ENCODE measurements at places on chromosomes 6 and 20.

- DNase-seq, result no peak
Observed at GRCh38 chr6:106886081-106886843, 88.3 kb downstream of the CD24 start.

GRCh38 chr6:117561128-117561527 is 41.2 kb downstream of the GOPC start:
- no peak for DNase-seq

GRCh38 chr20:64086801-64087200 is 2.6 kb upstream of the LKAAEAR1 start:
- no peak for DNase-seq

GRCh38 chr6:2378891-2379652 is 133.7 kb upstream of the GMDS start:
- no peak for DNase-seq

DNA sequence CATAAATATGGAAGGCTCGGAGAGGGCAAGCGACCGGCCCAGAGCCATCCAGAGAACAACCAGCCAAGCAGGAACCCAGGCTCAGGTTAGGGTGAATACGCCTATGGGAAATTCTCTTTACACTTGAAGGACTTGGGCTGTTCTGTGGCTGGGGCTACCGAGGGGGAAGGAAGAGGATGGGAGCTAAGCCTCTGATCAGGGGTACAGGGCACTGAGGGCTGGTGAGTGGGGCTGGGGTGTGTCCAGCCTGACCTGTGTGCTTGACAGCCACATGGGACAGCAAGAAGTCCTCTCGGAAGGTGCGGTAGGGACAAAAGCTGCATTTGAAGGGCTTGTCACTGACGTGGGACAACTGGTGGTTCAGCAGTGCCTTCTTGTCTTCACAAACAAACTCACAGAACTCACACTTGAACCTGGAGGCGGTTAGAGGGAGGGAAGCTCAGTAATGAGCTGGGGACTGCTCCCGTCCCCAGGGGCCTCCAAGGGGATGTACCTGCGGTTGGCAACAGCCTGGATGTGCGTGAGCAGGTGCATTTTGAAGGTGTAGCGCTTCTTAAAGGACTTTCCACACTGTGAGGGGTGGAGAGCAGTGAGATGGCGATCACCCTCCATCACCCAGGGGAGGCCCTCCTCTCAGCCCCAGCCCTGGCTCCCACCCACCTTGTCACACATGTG is 11.9 kb downstream of the ZNF335 start:
- DNase-seq, result no peak

- no peak for DNase-seq
Observed at GRCh38 chr20:17044891-17045290, 181.9 kb upstream of the PCSK2 start.

DNA sequence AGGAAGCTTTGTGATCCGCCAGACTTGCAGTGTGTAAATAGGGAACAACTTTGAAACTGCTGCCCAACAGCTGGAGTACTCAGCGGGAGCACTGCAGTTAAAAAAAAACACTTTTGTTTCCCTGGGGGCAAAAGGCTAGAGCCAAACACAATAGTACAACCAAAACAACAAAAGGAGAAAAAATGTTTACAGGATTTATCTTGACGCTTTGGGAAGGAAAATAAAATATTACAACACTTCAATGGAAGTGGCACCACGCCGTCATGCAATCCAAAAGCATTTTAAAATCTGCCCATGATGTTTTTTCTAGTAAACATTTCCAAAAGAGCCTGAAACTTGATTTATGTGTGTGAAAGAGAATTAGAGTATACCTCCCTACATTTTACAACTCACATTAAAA is 26.0 kb downstream of the PTPRK start:
- no peak for DNase-seq

DNA sequence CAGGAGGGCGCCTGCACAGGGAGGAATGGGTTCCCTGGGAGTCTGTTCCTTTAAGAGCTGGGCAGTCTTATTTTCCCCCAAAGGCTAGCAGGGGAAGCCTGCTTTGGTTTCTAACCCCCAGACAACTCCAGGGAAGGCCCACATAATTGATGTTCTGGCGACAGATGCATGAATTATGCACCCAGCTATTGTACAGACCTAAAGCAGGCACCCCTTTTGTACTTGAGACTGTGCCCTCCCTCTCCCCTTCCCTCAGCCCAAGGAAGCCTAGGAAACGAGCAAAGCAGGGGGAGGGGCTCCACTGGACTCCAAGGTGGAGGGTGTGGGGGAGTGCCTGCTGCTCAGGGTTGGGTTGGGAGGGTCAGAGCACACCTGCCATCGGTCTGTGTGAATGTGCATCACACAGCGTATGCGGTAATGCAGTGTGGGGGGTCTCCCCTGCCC is 102.1 kb downstream of the KCNB1 start:
- no peak for DNase-seq

- DNase-seq, result no peak
Observed at GRCh38 chr6:143620447-143620846, 57.3 kb upstream of the PHACTR2 start.

DNA sequence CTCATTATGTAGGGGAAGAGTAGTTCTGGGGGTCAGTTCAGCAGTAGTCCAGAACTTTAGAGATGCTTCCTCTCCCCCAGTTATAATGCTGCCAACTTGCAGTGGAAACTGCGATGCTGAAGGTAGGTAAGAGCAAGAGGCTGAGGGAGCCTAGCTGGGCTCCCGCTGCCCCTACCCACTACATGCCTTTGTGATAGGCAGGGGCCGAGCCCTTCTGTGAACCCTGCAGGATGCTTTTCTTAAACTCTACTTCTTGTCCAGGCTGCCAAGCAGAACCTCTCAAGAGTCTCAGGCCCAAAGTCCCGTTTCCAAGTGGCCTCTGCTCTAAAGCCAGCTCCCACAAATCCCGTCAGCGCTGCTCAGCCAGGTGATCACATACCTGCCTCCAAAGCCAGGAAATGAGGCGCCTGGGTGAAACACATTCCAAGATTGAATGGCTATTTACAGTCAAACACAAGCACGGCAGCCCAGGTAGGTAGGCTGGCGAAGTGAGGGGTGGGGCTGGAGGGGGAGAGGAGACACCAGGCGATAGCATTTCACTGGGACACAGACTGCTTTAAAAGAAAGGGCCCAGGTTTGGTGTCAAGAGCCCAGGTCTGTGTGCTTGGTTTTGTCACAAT is 150.7 kb downstream of the CD24 start:
- DNase-seq, result no peak

- no peak for DNase-seq
Observed at GRCh38 chr6:168279403-168279935, 40.1 kb downstream of the DACT2 start.

DNA sequence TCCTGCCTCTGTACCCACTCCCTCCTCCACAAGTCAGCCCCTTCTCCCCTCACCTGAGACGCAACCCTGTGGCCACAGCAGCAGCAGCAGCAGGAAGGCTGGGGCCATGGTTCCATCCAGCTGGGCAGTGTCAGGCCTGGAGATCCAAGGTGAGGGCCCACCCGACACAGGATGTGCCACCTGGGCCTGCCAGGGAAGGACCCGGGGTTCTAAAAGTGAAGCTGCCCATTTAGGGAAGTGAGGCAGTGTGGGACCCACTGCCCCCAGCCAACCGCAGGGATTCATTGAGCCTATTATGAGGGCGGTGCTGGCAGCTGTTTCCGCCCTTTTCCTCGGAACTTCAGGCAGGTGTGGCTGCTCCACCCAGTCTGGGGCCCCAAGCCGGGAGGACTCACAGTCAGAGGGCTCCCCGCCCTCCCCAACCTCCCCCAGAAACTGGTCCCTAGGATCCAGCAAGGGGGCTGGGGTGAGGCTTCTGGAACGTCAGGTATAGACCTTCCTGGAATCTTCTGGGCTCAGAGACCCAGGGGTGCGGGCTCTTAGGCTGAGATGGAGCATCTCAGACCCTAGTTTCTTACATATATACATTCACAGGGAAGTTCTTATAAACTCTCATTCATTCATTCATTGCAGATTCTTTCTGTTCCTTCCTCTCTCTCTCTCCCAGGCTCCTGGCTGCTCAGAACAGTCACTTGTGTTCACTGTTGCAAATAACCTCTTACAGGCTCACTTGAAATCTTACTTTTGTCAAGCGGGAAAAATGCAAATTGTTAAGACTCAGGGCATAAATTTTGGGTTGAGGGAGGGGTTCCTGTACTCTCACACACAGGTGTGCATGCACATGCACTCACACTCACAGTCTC is at the start of gene TREML2:
Gene TREML2, minus strand, starts transcription at position 249 of the 863 bp plus-strand sequence. Its CDS starts 141 bp downstream, at position 108.
- peak; percentile 35 for DNase-seq

DNA sequence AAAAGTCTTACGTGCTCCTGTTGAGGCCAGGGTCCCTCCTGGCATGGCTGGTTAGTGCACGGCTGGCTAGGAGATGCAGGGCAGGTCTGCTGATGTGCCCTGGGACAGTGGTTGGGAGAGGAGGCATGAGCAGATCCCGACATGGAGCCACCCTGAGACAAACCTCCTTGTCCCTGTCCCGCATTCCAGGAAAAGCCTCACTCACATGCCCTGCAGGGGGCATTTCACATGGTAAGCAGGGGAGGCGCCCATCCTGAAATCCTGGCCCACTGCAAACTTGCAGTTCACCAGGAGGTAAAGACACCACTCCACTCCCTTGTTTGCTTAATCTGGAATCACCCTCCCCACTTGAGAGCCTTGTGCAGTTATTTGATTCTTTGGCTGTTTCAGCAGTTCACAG is 116.7 kb upstream of the SLC24A3 start:
- no peak for DNase-seq

DNA sequence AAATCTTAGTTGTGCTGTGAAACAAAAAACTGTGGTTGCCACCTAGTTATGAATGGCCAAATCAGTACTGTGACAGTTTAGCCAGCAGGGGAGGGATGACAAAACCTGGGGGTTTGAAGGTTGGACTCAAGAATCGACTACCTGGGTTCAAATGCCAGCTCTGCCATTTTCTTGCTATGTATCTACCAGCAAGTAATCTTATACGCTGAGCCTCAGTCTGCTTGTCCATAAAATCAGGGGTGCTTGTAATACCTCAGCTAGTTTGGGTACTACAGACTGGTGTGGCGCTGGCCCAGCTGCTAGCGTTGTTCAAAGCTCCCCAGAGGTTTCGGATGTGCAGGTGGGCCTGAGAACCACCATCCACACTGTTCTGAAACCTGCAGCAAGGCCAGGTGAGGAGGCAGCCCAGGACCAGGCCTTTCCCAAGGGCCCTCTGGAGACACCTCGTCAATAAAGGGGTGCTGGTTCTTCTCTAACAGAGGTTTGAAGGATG is 40.4 kb downstream of the TRAM2 start:
- DNase-seq, result no peak

DNA sequence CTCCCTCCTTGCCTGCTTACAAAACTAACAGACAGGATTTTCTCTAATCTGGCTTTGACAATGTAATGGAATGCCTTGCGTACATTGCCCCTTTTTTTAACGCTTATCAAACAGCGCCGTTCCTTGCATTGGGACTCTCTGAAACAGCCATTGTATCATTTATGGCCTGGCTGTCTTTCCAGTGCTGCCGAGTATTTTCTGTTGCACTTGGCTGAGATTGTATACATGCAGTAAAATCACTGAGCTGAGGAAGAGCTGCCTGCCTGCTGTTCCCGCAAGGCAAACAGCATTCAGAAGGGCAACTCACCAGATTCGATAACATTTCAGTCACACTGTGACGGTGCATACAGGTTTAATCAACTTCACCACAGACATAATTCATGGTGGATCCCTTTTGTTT is 106.0 kb downstream of the SH3BGRL2 start:
- DNase-seq, result no peak

DNA sequence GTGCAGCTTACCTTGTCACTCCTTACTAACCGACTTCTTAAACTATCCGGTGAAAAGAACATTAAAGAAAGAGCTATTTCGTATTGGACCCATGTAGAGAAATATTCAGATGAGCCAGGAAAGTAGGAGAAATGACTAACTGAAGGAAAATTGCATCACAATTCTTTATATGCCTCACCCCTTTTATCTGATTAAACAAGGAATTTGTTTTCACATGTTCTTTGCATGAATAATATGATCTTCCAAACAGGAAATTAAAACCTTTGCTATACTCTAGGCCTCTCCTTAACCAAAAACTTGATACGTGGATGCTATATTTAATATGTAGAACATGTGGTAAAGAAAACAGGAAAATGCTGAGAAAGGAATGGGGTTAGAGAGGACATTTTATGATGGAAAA is 41.9 kb upstream of the LRRC1 start:
- DNase-seq, result no peak

GRCh38 chr6:38209371-38210260 is 390.1 kb downstream of the ZFAND3 start:
- DNase-seq, result no peak

DNA sequence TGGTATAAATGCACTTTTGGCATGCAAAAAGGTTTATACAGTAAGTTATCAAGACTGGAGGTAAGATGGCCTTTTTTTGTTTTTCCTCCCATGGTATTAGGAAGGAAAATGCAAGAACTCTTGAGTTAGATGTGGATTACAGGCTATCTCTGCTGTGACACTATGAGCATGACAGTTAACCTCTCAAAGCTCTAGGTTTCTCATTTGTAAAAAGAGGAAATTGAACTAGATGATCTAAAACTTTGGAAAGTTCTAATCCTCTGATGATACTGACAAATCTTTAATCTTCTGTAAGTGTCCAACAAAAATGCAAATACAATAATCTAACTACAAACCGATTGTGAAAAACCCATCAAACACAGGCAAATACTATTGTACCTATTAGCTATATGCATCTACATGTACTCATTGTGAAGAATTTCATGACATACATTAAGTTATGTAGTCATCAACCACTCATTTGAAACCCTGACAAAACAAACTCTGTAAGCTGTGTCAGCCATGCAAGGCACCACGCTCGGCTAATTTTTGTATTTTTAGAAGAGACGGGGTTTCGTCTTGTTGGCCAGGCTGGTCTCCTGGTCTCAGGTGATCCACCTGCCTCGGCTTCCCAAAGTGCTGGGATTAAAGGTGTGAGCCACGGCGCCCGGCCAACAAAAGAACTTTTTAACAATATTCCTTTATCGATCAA is 4.2 kb downstream of the CDK19 start:
- no peak for DNase-seq

DNA sequence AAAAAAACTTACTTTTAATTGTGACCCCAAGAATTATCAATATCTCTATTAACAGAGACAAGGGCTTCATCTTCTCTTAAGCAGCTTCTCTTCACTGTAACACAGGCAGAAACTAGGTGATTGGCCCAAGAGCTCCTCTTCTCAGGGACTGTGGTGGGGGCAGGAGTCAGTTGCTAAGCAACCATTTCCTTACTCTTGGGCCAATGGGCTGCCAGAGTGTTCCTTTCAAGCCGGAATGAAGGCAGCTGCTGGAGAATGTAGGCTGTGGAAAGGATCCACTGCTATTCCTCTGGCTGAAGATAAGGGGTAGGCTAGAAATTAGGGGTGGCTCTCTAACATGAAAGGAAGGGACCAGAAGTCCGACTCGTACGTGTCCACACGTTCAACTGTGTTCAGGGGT is at the start of gene SEL1L2:
Gene SEL1L2, minus strand, starts transcription at position 150 of the 400 bp plus-strand sequence. Its CDS starts 80 bp downstream, at position 70.
- no peak for DNase-seq

GRCh38 chr6:124490122-124490521 is 472.1 kb upstream of the RNF217 start:
- DNase-seq, result no peak

- DNase-seq, result no peak
Observed at GRCh38 chr6:10449751-10450150, 34.9 kb upstream of the TFAP2A start.

- DNase-seq, result no peak
Observed at GRCh38 chr20:64063389-64064144, 569 bp downstream of the TCEA2 start.
